ENCODE measurements at places on chromosomes 13 and 19.

GRCh38 chr19:7917267-7918061 lies 2.7 kb upstream of the SNAPC2 start:
- DNase-seq: peak; percentile 74

DNA sequence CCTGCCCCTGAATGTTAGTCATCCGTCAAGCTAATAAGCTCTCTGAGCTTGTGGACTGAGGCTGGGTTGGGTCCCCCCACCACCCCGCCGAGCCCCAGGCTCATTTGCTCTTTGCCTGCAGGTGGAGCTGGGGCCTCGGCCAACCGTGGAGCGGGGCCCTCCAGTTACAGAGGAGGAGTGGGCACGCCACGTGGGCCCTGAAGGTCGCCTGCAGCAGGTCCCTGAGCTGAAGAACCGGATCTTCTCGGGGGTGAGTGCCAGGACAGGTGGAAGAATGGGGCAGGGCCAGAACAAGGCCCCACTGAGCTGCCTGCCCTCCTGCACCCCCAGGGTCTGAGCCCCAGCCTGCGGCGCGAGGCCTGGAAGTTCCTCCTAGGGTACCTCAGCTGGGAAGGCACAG lies 5.1 kb downstream of the TBC1D17 start:
- no peak for DNase-seq

DNA sequence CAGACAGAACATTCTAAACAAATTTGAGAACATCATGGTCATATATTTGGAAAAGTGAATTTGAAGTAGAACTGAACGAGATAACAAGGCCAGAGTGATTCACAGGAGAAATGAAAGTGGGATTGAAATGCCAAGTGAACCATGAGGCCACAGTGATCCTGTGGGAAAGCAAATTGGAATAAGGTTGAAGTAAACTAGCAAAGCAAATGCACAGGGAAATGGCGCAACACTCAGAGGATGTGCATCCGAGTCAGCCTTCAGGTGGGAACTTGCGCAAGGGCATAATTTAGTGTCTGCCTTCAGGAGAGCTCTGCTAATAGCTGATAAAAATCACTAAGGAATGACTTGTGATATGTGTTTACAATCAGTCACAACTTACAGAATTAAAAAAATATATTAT lies 696.6 kb downstream of the LIG4 start:
- DNase-seq: no peak

- peak; percentile 4 for DNase-seq
Observed at GRCh38 chr13:37995092-37995491, 125.5 kb upstream of the TRPC4 start.

- DNase-seq: peak; percentile 69
Observed at GRCh38 chr19:49106648-49107135, 7.5 kb upstream of the LIN7B start.

- peak; percentile 69 for DNase-seq
Observed at GRCh38 chr19:55368701-55369563, 1.3 kb downstream of the IL11 start.

DNA sequence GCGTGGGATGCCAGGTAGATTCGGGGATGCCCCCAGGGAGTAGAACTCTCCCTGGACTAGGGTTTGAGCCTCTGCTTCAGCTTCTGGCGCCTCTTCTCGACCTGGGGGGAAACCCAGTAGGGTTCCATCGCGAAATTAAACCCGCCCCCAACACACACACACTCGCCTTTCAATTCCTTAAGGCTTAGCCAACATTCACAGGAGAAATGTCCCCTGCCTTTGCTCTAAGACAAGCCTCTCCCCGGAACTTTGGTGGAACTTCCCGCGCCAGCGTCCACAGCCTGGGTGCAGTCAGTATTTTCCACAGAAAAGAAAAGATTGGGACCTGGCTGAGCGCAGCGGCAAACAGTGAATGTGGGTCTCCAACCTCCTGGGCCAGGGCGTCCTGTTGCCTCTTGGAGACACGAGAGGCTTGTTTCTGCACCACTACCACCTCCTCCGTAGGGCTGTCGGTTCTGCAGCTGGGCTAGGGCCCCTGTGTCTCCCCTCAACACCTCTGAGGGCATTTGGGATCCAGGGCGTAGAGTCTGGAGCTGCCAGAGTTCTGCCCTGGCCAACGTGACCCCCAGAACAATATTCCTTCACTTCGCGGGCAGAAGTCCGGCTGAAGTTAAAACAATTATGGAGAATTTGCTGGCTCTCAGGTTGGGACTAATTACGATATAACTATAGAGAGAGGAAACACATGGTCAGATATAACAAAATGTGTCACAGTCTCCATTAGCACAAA lies 3.2 kb downstream of the PDX1 start:
- no peak for DNase-seq

GRCh38 chr13:99040536-99041131 lies 62.8 kb upstream of the DOCK9 start:
- DNase-seq: no peak

DNA sequence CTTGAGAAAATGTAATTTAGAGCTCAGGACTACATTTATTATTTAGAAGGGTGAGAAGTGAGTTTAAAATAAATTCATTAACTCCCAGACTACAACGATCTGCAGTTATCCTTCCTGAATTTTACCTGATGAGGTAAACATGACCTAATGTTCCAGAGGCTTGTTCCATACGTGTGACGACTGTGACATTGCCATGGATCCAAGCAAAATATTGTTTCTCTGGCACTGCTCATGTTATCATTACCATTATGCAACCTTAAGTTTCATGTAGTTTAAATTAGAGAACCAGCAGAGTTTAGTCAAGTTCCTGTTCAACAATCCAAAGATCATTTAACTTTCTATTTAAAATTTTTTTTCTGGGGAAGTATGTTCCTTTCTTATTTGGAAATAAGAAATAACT lies 279.6 kb downstream of the KLF5 start:
- DNase-seq: no peak

GRCh38 chr19:51211833-51212232 lies 13.0 kb upstream of the CD33 start:
- no peak for DNase-seq

GRCh38 chr19:39109641-39110040 lies 15.9 kb upstream of the PAK4 start:
- DNase-seq: no peak

GRCh38 chr13:48222358-48223301 lies 10.4 kb upstream of the ITM2B start:
- peak; percentile 32 for DNase-seq

DNA sequence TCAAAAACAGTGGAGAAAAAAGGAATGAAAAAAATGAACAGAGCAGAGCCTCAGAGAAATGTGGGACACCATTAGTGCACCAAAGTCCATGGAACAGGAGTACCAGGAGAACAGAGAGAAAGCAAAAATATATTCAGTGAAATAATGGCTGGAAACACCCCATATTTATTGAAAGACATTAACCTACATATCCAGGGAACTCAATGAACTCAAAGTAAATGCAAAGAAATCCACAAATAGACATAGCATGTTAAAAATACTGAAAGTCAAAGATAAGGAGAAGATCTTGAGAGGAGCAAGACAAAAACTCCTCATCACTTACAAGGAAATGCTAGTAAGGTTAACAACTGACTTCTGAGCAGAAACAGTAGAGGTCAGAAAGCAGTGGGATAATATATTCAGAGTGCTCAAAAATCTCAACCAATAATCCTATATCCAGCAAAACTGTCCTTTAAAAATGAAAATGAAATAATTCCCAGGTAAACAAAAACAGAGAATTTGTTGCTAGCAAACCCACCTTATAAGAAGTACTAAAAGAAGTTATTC lies 35.6 kb downstream of the METTL21C start:
- DNase-seq: no peak

GRCh38 chr19:54207676-54207982 lies 7.0 kb downstream of the RPS9 start:
- no peak for DNase-seq

- no peak for DNase-seq
Observed at GRCh38 chr19:35253316-35254286, 4.8 kb downstream of the LSR start.

GRCh38 chr13:43244481-43244880 lies 221.1 kb downstream of the DNAJC15 start:
- DNase-seq: no peak

DNA sequence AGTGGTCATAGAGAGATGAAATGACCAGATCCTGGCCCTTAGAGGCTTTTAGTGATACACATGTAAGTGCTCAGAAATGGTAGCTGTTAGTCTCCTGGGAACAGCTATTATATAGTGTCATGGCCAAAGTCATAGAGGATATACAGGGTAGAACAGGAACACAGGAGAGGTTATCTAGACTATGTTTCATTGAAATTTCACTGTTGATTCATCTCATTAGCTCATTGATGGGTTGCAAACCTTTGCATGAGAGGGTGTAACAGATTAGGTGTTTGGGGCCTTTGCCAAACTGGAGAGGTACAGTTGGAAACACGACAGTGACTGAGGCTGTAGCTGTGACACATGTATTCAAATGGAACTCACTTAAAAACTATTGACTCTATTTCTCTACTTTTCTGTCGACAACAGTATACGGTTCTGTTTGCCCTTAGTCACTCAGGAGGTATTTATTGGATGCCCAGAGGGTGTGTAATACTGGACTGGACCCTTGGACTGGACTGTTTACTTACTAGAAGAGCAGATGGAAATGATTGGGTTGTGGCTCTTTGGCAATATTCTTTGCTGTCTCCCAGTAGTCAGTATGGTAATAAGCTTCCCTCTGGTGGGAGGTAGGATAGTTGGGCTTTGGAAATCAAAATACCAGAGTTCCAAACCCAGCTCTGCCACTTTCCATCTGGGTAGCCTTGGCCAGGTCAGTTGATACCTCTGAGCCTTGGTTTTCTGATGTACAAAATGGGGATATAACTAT lies 29.8 kb downstream of the ARHGAP35 start:
- peak; percentile 93 for DNase-seq

DNA sequence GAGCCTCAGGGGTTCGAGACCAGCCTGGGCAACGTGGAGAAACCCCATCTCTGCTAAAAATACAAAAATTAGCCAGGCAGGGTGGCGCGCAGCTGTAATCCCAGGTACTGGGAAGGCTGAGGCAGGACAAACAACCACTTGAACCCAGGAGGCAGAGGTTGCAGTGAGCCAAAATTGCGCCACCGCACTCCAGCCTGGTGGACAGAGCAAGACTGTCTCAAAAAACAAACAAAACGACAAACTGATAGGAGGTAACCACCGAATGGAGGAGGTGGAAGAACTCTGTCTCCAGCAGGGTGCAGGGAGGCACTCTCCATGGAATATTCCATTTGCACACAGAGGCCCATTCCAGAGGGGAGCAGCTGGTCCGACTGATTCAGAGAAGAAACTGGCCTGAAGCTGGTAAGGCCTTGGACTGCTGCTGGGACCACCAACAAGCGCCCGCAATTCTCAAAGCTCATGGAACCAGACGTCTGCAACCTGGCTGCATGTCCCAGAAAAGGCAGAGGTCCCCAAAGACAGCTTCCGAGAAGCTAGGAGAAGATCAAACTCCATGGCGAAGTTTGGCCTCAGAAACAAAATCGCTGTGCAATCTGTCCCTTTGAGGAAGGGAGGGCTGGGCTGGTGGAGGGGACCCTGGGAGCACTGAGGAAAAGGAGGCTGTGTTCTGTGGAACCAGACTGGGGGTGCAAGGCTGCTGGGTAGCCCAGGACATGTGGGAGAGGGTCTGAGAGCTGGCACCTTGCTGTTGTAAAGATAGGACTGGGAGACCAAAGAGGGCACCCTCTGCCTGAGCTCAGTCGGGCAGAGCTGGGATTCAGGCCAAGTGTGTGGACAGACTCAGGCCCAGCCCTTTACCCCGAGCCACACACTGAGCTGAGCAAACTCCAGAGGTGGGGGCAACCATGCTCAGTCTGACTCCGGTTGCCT lies 35.2 kb downstream of the SLC25A42 start:
- no peak for DNase-seq

GRCh38 chr19:27746691-27747380 lies 1466.1 kb downstream of the UQCRFS1 start:
- DNase-seq: no peak

DNA sequence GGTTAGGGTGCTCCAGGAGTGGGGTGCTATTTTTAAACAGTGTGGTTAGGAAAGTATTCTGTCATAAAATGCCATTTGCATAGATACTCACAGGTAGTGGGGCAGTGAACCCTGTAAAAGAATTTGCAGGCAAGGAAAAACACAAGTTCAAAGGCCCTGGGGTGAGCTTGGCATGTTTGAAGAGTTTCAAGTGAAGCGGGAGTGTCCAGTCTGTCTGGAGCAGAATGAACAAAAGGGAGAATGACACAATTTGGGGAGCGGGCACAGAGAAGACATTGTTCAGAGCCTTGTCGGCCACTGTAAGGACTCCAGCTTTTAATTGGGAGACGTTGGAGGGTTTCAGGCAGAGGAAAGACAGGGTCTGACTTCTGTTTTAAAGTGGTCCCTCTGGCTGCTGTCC lies 2.8 kb downstream of the GRWD1 start:
- no peak for DNase-seq

DNA sequence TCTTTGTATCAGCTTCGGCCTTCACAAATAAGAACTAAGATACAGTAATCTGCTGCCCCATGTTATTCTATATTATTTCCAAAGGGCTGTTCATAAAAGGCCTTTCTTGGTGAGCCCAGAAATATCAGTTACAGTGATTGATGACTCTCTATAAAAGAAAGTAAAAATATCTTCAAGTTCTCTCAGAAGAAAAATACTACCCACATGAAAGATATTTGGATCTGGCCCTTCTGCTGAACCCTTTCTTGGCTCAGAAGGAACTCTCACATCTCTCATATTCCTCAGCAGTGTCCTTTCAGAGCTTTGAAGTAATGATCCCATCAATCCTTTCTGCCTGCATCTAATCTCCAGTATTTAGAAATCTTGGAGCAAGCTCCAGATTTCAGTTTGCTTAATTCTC lies 76.3 kb upstream of the SLITRK1 start:
- DNase-seq: no peak

DNA sequence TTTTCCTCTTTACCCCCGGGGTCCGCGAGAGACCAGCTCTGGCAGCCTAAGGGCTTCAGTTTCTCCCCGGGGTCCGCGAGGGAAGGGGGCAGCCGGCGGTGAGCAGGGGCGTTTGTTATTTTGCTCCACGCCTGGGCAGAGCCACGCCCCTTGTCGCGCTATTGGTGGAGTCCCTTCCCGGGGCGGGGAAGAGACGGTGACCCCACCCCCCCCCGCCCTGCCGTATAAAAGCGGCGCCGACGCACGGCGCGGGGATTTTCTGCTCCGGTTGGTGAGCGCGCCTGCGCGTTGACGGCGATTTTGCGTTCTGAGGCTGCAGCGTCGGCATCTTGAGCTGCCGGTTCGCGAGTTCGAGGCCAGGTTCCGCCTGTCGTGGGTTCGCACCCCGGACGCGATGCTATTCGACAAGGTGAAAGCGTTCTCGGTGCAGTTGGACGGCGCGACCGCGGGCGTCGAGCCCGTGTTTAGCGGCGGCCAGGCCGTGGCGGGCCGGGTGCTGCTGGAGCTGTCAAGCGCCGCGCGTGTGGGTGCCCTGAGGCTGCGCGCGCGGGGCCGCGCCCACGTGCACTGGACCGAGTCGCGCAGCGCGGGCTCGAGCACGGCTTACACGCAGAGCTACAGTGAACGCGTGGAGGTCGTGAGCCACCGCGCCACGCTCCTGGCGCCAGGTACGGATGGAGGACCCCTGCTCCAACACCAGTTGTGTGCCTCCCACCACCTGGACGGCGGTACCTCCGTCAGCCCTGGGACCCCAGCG lies at the start of gene ARRDC2:
Gene ARRDC2, plus strand, starts transcription at position 254 of the 757 bp plus-strand sequence. Its CDS starts 141 bp downstream, at position 395.
- peak; percentile 92 for DNase-seq

GRCh38 chr19:48480183-48480557 lies 11.0 kb downstream of the CYTH2 start:
- DNase-seq: no peak

Measured in ELR (cell line).